ENCODE measurements at places on chromosomes 2 and 18. TPM values are rescaled to one million over a fixed set of nuclear protein-coding genes. Genes with fewer than 3 reads are reported as not detected.

- peaks cover 41% of the 10 kb centered on the region for H3K36me3 ChIP-seq
- no peak for DNase-seq
- H3K27me3 ChIP-seq = no peaks in the 10 kb centered on the region
- no peaks in the 10 kb centered on the region for H3K4me1 ChIP-seq
- no peak overlapping the region for H3K4me3 ChIP-seq
These were observed 36.6 kb downstream of the GORASP2 start for GRCh38 chr2:170965446-170966225.

DNA sequence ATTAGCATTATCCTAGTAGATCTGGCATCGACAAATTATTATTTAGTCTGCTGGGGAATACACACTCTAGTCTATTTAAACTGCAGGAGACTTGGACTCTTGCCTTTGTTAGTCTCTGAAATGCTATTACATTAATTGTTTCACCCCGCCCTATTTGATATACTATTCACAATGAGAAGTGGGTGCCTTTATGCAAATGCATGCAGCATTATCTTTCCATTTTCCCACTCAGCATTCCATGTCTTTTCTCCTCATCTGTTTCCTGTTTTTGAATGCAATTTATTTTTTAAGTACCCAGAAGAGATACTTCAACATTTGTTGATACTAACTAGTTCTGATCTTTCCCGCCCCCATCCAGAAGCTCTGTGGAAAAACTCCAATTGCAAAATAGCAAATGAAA is 395.3 kb upstream of the NXPH2 start:
- no peak overlapping the region for H3K27ac ChIP-seq
- no peak overlapping the region for H3K4me3 ChIP-seq
- no peaks in the 10 kb centered on the region for H3K4me1 ChIP-seq

The CELF4 gene
- total RNA-seq = not detected

DNA sequence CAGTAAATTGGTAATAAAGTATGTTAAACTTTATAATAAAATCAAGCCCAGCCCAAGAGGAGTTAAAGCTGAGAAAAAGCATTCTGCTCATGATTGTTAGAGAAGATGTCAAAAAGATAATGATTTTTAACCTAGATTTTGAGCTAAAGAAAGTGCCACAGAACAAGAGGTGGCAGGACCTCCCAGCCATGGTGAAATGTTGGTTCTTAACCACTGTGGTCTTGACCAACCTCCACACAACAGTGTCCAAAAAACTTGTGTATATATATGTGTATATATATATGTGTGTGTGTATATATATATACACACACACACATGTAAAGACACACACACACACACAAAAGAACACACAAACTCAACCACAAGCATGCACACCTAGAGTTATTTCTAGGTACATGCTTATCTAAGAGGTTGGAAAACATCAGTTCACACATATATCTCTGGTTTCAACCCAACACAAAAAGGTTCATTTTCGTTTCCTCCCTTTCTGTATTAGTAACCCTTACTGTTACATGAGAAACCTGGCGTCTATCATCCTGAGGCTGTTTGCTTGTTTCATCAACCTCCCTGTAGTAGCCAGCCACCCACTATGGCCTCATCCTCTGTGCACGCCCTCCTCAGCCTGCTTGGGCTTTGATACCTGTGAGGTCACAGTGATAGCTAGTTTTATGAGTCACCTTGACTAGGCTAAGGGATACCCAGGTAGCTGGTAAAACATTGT is 631.8 kb upstream of the ID2 start:
- peak overlapping the region; percentile 78 for H3K27ac ChIP-seq
- H3K4me1 ChIP-seq = peaks cover 28% of the 10 kb centered on the region
- peaks cover 1% of the 10 kb centered on the region for H3K27me3 ChIP-seq
- H3K36me3 ChIP-seq = no peaks in the 10 kb centered on the region

DNA sequence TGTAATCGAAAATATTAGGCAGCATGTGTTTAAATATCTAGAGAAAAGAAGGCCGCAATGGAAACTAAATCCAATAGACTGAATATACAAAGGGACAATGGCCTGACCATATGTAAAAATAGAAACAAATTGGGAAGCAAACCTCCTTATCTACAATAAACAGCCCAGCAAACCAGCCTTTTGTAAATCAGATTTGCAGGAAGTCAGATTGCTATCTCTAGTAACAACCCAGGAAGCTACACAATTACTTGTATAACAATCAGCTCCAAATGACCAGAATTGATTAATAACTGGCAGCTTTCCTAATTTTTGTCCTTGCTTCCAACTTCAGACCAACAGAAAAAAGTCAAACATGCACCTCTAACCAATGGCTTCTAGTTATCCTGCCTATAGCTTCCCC is 860.0 kb downstream of the CPS1 start:
- H3K36me3 ChIP-seq = no peaks in the 10 kb centered on the region
- H3K4me1 ChIP-seq = no peaks in the 10 kb centered on the region
- no peak for DNase-seq

GRCh38 chr2:37344453-37345361 is at the start of gene QPCT:
TSS of gene QPCT (plus strand) at chr2:37344630. CDS start at chr2:37344732, 102 bp downstream.
- peaks cover 30% of the 10 kb centered on the region for H3K27me3 ChIP-seq
- DNase-seq = peak; percentile 63
- no peak within 1 kb of the TSS for H3K27ac ChIP-seq
- H3K4me1 ChIP-seq = peaks cover 21% of the 10 kb centered on the region
- H3K4me3 ChIP-seq = peak within 1 kb of the TSS; percentile 74

The C2orf15 gene
- 0.48 TPM for total RNA-seq

GRCh38 chr2:167017021-167017420 is 128.7 kb downstream of the XIRP2 start:
- H3K4me3 ChIP-seq = no peak overlapping the region
- no peak overlapping the region for H3K27ac ChIP-seq
- DNase-seq = no peak
- no peaks in the 10 kb centered on the region for H3K27me3 ChIP-seq

GRCh38 chr2:7288484-7288883 is 371.3 kb downstream of the RNF144A start:
- peaks cover 4% of the 10 kb centered on the region for H3K27me3 ChIP-seq
- no peak for DNase-seq

GRCh38 chr2:224191465-224191864 is 152.4 kb upstream of the SERPINE2 start:
- no peaks in the 10 kb centered on the region for H3K36me3 ChIP-seq
- DNase-seq = no peak
- no peak overlapping the region for H3K4me3 ChIP-seq
- H3K27ac ChIP-seq = no peak overlapping the region

DNA sequence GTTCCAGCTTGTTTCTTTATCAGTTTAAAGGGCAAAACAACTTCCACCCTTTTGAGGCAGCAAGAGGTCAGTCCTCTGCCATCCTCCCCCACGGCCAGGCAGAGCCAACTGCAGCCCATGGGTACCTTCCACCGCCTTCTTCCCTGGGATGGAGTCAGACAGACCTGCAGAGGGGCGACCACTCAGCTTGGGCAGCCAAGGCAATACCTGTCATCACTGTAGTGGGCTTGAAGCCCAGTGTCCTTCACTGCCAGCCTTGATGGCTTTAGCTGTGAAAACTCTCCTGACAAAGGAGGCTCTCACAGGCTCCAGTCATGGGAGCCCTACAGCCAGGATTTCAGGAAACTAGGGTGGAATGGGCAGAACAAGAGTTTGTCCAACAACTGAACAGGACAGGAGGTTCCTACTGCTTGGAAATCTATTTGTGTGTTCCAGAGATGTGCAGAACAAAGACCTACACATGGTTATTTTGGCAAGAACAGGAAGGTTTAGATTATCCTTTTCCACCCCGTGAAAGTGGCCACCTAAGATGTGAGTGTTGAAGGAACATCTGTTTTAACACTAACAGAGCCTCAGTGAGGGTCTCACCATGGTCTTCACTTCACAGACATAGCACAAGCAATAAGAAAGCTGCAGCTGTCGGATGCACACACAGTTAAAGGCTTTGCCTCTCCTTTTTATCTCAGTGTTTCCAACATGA is 93.9 kb upstream of the RMDN2 start:
- no peaks in the 10 kb centered on the region for H3K36me3 ChIP-seq
- DNase-seq = no peak
- H3K27me3 ChIP-seq = no peaks in the 10 kb centered on the region
- no peak overlapping the region for H3K4me3 ChIP-seq

Measured in activated CD4-positive, alpha-beta memory T cell treated with anti-CD3 and anti-CD28 coated beads for 36 hours (primary cell).